ENCODE measurements at places on chromosomes 16 and 17. TPM values are rescaled to one million over a fixed set of nuclear protein-coding genes. Genes with fewer than 3 reads are reported as not detected.
A peak's percentile ranks its signal among the peaks of the same experiment; 100 is the strongest.

PRSS53 gene
- polyA plus RNA-seq, result 0.35 TPM

HBQ1 gene
- polyA plus RNA-seq, result 4.0 TPM

CLEC18A gene
- polyA plus RNA-seq, result 0.55 TPM

PIMREG gene
- polyA plus RNA-seq, result 65.2 TPM

CNOT1 gene
- polyA plus RNA-seq, result 49.3 TPM

EXOC3L1 gene
- 2.8 TPM for polyA plus RNA-seq

GRCh38 chr16:31458073-31458843 lies 1.0 kb upstream of the ARMC5 start:
- peak; percentile 60 for DNase-seq

GRCh38 chr16:85415196-85416090 lies 197.7 kb upstream of the GSE1 start:
- DNase-seq, result no peak

DNA sequence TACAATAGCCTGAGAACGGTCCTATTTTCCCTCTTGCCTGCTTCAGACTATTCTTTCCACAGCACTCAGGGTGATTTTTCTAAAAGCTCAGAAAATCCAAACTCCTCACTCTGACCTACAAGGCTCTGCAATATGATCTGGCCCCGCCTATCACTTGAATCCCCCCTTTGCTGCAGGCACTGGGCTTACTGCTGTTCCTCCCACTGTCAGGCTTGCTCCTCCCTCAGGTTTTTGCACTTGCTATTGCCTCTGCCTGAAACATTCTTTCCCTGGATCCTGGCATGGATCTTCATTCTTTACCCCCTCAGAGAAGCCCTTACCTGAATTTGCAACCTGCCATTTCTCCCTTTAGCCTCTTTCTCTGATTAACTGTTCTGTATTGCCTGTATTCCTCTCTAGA lies 52.3 kb downstream of the RPGRIP1L start:
- peak; percentile 9 for DNase-seq

GRCh38 chr17:47295037-47295873 lies 28.5 kb upstream of the EFCAB13 start:
- DNase-seq, result no peak

GRCh38 chr17:31523862-31524730 lies 132.6 kb downstream of the RAB11FIP4 start:
- no peak for DNase-seq

DNA sequence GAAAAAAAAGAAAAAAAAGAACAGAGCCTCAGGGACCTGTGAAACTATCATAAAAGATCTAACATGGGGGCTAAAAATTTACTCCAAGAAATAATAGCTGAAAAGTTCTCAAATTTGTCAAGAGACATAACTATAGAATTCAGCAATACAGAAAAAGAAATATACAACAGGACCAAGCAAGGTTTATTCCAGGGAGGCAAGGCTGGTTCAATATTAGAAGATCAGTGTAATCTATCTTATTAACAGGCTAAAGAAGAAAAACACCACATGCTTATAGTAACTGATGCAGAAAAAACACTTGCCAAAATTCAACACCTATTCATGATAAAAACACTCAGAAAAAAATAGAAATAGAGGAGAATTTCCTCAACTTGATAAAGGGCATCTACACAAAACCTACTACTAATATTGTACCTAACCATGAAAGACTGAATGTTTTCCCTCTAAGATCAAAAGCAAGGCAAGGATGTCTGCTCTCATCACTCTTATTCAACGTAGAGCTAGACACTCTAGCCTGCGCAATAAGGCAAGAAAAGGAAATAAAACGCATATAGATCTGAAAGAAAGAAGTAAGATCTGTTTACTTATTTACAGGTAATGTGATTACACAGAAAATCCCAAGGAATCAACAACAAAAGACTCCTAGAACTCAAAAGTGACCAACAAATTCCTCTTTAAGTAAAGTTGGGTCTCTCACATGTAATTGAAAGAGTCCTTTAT lies 1.2 kb upstream of the ACSM3 start:
- no peak for DNase-seq

GRCh38 chr16:26644912-26645543 lies 421.7 kb upstream of the C16orf82 start:
- DNase-seq, result no peak

DNA sequence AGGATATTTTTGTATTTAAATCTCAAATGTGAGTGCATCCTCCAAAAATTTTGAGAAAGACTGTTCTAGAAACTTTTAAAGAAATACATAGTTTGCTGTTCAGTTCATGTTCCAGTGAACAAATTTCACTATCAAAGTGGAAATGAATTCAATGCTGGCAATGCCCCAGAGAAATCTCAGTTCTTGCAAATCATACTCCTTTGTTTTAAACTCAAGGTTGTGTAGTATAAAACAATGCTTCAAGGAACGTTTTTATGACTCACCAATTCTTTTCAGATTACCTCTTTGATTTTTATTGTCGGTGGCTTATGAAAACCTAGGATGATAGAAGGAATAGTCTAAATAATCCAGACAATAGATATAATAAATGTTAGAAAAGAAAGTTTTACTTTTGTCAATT lies 17.6 kb downstream of the LPCAT2 start:
- peak; percentile 58 for DNase-seq

DNA sequence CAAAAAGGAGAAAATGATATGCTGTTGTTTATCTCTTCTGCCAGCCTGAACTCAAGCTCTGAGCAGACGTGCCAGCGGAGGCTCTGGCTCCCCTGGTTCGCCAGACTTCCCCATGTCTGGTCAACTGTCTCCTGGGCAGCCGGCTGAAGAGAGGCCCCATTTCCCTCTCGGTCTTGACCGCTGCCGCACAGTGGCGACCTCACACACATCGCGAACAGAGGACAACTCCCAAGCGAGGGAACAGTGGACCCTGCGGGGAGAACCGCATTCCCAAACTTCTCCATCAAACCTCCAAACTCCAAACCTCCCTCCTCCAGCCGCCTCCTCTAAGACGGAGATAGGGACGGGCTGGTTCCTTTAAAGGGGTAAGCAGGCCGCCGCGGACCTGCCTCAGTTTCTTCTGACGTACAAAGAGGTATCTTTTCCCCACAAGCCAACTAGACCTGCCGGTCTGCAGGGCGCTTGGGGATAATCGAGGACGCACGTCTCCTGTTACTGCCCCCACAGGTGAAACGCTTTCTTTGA lies 24.9 kb upstream of the RFFL start:
- peak; percentile 54 for DNase-seq

DNA sequence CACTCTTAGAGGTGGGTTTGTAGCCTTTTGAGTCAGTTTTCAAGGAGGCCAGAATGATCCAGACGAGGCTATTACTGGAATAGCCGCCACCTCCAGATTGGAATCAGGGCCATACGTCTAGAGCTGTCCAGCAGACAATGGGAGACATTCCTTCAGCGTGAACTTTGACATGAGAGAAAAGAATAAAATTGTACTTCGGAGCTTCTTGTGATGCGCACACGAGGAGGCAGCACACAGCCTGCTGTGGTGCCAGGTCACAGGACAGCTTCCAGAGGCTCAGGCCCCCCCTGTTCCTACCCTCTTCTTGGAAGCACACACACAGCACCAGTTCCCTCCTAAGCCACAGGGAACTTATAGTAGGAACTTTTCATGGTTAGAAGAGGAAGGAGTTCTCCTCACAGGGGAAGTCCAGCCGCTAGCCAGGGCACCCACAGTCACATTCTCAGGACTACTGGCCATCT lies 81.0 kb downstream of the VPS53 start:
- peak; percentile 57 for DNase-seq

DNA sequence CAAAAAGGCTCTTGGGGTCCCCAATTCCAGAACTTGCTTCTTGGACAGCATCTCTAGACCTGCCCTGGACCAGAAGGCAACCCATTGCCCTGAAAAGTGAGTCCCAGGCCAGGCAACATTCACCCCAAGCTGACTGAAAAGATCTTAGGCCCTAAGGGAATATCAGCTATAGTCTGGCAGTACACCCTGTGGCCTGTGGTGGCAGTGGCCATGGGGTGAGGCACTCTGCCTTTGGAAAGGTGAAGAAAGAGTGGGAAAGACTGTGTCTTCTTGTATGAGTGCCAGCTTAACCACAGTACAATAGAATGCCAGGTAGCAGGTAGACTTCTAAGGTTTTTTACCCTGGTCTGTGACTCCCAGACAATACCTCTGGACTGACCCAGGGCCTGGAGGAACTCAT lies 564.5 kb downstream of the CDH8 start:
- no peak for DNase-seq

GRCh38 chr17:14197586-14197985 lies 39.1 kb downstream of the CDRT15 start:
- DNase-seq, result no peak

DNA sequence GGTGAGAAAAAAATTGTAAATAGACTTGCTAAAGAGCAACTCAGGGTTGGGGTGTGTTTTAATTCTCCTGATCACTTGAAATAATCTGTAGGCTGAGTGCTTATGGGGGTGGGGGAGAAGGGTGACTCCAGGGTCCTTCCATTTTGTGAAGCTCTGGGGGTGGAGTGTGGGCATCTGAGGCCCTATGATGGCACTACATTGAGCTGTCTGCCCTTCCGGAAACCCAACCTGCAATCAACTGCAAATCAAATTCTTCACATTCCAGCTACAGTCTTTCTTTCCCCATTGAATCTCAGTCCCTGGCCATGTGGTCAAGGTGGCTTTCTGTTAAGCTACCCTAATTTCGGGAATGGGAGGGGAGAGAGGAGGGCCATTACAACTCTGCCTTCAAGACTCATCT lies 6.0 kb upstream of the CDC6 start:
- DNase-seq, result no peak

- peak; percentile 10 for DNase-seq
Observed at GRCh38 chr17:30905742-30906100, 317 bp downstream of the TEFM start.
